Immature natural killer cell (primary cell): ENCODE measurements at places on chromosomes 11 and 22. TPM values are rescaled to one million over a fixed set of nuclear protein-coding genes. Genes with fewer than 3 reads are reported as not detected.

DNA sequence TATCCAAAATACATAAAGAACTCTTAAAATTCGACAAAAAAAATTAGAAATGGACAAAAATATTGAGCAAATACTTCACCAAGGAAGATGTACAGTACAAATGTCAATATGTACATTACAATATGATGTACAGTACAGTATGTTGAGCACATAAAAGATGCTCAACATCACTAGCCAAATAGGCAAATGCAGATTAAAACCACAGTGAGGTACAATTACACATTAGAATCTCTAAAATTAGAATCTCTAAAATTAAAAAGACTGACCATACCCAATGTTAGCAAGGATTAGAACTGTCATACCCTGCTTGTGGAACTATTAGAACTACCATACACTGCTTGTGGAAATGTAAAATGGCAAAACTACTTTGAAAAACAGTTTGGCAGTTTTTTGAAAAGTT is 78.7 kb upstream of the TSPAN18 start:
- no peak overlapping the region for H3K27ac ChIP-seq
- H3K4me3 ChIP-seq = no peak overlapping the region
- H3K4me1 ChIP-seq = no peaks in the 10 kb centered on the region
- no peak for DNase-seq

GRCh38 chr22:19085233-19085718 is 36.9 kb downstream of the DGCR2 start:
- no peak for DNase-seq
- H3K36me3 ChIP-seq = peaks cover 21% of the 10 kb centered on the region
- peaks cover 21% of the 10 kb centered on the region for H3K4me1 ChIP-seq
- H3K27ac ChIP-seq = peak overlapping the region; percentile 83

- no peak overlapping the region for H3K27ac ChIP-seq
- no peaks in the 10 kb centered on the region for H3K27me3 ChIP-seq
- H3K4me3 ChIP-seq = no peak overlapping the region
- no peaks in the 10 kb centered on the region for H3K36me3 ChIP-seq
- no peaks in the 10 kb centered on the region for H3K4me1 ChIP-seq
These were observed 25.1 kb upstream of the TIMP3 start for GRCh38 chr22:32776397-32776796.

GRCh38 chr11:134521452-134522289 is 109.6 kb upstream of the B3GAT1 start:
- no peaks in the 10 kb centered on the region for H3K4me1 ChIP-seq
- DNase-seq = no peak

- peaks cover 12% of the 10 kb centered on the region for H3K4me1 ChIP-seq
- DNase-seq = no peak
- H3K36me3 ChIP-seq = peaks cover 19% of the 10 kb centered on the region
- H3K27ac ChIP-seq = peak overlapping the region; percentile 63
These were observed 2.8 kb upstream of the PHLDB1 start for GRCh38 chr11:118604566-118604965.

The ATG13 gene
- 67.4 TPM for polyA plus RNA-seq

The SNX19 gene
- 18.0 TPM for polyA plus RNA-seq

- no peaks in the 10 kb centered on the region for H3K27me3 ChIP-seq
- H3K4me3 ChIP-seq = no peak overlapping the region
- no peaks in the 10 kb centered on the region for H3K36me3 ChIP-seq
- no peaks in the 10 kb centered on the region for H3K4me1 ChIP-seq
- DNase-seq = no peak
These were observed 1323.8 kb downstream of the BRD1 start for GRCh38 chr22:48503876-48504275.

The ZBTB3 gene
- polyA plus RNA-seq = 4.1 TPM
